ENCODE measurements at places on chromosomes 7 and 10. TPM values are rescaled to one million over a fixed set of nuclear protein-coding genes. Genes with fewer than 3 reads are reported as not detected.
A peak's percentile ranks its signal among the peaks of the same experiment; 100 is the strongest.

GRCh38 chr7:101602484-101603241 is 26.4 kb downstream of the MYL10 start:
- DNase-seq = peak; percentile 94

Gene NUTM2E
- total RNA-seq = 0.15 TPM

- DNase-seq = no peak
Observed at GRCh38 chr10:71413581-71413980, 16.9 kb downstream of the CDH23 start.

Gene ORAI2
- 13.3 TPM for total RNA-seq

DNA sequence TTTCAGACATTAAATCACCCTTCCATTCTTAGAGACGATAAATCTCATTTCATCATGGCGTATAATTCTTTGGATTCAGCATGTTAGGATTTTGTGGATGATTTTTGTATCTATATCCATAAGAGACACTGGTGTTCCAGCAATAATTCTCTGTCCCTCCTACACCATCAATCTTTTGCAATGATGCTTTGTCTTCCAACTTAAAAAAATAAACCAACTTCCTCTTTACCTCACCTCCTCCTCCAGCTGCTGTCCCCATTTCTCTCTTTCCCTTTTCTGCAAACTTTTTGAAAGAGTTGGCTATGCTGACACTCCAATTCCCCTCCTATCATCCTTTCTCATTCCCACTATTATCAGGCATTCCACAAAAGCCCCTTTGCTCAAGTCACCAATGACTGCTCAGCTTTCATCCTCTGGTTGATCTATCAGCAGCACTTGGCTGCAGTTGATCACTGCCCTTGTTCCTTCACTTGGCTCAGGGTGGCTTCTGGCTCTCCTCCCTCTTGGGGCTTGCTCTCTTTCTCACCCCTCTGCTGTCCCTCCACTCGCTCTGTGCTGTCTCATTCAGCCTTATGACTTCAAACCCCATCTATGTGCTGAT is 130.0 kb downstream of the ARHGAP22 start:
- no peak for DNase-seq

GRCh38 chr7:70334871-70335270 is 736.6 kb downstream of the AUTS2 start:
- DNase-seq = no peak

Gene SPDYE2
- total RNA-seq = not detected

DNA sequence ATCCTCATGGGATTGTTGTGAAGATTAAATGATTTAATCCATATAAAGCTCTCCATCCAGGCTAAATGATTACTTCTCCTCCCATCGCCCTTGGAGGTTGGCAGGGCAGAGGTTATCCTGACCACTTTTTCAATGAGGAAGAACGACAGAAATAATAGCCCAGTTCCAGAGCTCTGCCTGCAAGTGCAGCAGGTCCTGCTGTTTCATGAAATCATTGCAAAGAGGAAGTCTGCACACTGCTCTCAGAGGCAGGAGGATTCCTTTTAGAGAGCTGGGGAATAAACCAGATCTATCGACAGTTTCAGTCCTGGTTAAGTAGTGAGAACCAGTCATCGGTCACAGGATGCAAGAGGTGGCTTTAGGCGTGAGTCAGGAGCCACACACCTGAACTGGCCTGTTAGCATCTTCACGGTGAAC is 25.0 kb upstream of the CDH23 start:
- no peak for DNase-seq

Gene HTR5A
- not detected for total RNA-seq

DNA sequence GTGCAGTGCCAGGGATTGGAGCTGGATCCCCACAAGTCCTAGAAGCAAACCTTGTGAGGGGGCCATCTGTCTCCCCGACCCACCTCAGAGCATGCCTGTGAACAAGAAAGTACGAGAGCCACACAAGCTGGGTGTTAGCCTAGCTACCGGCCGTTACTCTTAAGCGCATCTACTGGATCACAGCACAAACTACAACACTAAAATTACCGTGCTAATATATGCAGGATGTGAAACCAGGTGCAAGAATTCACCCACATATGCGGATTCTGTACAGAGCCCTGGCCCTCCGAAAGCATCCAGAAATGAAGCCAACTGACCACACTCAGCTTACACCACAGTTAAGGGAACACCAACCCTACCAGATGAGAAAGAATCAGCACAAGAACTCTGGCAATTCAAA is 16.0 kb upstream of the PRSS1 start:
- no peak for DNase-seq

GRCh38 chr7:98230746-98231471 is 19.7 kb downstream of the BHLHA15 start:
- DNase-seq = peak; percentile 53

GRCh38 chr7:46080595-46081159 is 159.6 kb upstream of the IGFBP3 start:
- DNase-seq = no peak

Gene SYT15
- total RNA-seq = not detected

- DNase-seq = peak; percentile 69
Observed at GRCh38 chr10:102347236-102347828, 48.2 kb upstream of the NFKB2 start.

- no peak for DNase-seq
Observed at GRCh38 chr7:18498341-18498740, 2.8 kb downstream of the HDAC9 start.

DNA sequence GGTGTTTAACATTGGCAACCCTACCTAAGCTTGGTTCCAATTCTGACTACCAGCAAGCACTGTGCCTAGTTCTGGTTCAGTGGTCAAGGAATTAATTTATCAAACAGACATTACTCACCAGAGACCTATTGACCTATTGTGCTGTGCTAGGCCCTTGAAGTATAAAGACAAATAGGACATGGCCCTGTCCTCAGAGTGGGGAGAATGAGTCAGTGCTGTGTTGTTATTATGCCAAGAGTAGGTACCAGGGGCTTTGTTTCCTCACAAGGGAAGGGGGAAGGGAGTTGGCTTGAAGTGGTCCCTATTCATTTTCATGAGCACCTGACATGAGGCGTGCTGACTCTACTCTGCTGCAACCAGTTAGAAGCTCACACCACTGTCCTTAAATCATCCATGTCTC is 62.6 kb upstream of the PLPP4 start:
- DNase-seq = no peak

DNA sequence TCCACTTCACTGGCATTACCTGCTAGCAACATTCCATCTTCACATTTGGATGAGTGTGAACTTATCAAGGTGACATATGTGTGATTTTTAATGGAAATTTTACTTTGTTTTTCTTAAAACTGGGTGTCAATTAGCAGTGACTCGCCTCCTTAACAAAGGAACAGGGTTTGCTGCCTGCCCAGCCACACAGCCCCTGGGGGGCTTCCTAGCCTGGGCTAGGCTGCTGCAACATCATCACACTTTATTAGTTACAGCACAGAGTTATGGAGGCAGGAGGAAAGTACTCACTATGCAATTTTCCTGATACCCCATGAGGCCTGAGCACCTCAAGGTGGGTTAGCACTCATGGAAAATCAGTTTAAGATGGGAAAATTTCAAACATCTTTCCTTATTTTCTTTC is 861.3 kb downstream of the NRG3 start:
- peak; percentile 20 for DNase-seq

- no peak for DNase-seq
Observed at GRCh38 chr7:67019562-67020390, 23.1 kb downstream of the TYW1 start.

- no peak for DNase-seq
Observed at GRCh38 chr7:149853157-149853556, 15.0 kb downstream of the ZNF862 start.

Gene ST8SIA6
- 1.8 TPM for total RNA-seq

Gene TAS2R40
- not detected for total RNA-seq

Gene PRSS37
- not detected for total RNA-seq

Gene A1CF
- total RNA-seq = not detected

Gene CLIP2
- total RNA-seq = 30.1 TPM

GRCh38 chr10:91046869-91047268 is 126.0 kb upstream of the ANKRD1 start:
- DNase-seq = no peak

DNA sequence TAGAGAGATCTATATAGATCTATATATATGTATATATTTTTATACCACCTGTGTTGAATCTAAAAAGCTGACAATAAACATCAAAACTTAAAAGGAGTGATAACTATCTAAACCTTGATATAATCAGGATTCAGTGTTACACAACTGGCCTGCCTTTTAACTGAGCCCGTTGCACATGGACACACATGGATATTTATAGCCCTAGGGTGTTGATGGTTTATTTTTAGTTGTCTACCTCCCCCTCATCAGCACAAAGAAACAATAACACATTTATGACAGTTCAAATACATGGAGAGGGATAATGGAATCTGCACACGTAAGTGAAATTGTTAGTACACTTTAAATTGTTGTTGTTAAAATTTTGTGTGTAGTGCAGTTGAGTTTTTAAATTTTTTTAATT is 336.9 kb downstream of the ZNF248 start:
- no peak for DNase-seq

Gene ZNF722
- not detected for total RNA-seq

GRCh38 chr10:650441-650851 is 39.0 kb downstream of the DIP2C start:
- DNase-seq = peak; percentile 60
